ENCODE measurements at places on chromosomes 2 and 18.

DNA sequence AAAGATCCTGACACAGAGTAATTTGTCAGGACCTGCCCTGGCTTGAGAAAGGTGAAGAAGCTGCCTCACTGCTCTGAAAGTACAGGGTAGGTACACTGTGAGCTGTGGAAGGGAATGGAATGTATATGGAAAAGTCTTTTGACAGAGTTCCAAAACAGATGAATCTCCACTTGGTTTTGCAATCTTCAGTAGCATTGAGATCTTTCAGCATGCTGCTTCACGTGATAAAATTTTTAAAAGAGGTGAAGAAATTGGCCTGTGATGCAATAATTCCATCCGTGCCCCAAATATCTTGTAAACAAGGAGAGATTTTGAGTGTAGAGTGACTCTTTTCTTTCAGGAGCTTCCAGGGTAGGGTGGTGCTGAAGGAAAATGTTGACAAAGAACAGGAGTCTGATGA is 123.1 kb downstream of the OSR1 start:
- no peak for DNase-seq

- no peak for DNase-seq
These were observed 8.2 kb downstream of the SERPINB7 start for GRCh38 chr18:63783394-63783793.

- DNase-seq = no peak
These were observed 134.7 kb downstream of the TPGS2 start for GRCh38 chr18:36693931-36694620.

DNA sequence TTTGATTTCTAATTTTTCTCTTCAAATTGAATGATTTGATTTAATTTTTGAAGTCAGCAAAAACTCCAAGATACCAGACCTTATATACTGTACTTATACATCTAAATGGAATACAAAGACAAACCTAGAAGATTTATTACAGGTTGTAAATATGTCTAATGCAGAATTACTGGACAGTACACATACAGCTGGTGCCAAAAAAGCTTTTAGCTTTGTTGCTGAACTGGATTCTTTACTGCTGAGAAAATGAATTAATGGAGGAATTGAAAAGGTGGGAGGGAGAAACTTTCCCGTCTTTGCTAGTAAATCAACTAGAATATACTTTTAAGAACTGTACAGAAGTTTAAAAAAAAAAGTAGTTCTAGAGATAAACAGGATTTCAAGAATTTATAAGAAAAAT is 17.5 kb downstream of the C1D start:
- no peak for DNase-seq

- DNase-seq = no peak
These were observed 132.1 kb downstream of the MAIP1 start for GRCh38 chr2:200087451-200087850.

DNA sequence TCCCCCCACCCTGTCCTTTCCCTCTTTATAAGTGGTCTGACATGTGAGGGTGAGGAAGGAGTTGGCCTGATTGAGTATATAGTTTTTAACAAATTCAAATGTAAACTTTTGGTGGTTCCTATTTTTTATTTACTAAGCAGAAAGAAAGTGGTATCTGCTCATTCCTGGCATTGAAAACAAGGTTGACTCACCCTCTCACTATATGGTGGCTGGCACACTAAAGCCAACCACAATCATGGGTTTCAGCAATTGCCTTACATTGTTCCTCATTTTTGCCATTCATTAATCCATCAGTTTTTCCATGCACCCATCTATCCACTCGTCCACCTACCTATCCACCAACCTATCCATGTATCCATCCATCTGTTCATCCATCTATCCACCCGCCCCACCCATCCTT is 75.4 kb upstream of the IGFBP5 start:
- DNase-seq = no peak

GRCh38 chr2:37669446-37669845 is 2.0 kb downstream of the CDC42EP3 start:
- DNase-seq = no peak

DNA sequence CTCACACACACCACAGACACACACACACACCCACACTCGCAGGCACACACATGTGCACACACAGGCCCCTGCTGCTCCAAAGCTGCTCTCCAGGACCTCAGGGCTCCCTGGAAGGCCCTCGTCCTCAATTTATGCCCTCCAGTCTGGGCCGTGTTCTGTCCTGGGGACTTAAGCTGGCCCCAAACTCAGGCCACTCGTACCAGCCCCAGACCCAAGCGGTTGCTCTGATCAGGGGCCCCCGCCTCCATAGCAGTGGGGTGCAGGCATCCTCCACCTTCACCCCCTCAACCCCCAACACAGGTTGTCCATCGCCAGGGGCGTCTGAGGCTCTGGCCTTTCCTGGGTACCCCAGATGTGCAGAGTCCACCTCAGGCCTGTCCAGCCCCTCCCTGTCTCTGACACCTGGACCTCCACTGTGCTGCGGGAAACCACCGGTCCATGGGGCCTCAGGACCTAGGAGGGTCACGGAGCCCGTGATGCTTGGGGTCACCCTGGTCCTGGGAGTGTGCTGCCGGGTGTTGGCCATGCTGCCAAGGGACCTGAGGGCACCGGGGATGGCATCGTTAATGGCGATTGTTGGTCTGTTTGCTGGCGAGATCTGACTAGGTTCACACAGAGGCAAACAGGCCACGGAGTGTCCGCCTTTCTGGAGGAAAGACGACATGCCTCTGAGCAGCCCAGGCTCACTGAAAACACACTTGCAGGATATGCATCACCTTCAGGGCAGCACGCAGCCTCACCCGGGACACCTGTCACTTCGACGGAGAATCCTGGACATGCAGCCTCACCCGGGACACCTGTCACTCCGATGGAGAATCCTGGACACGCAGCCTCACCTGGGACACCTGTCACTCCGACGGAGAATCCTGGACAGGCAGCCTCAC is 155.6 kb downstream of the NDUFA10 start:
- peak; percentile 36 for DNase-seq

- peak; percentile 60 for DNase-seq
These were observed 62.0 kb downstream of the TGIF1 start for GRCh38 chr18:3511980-3512379.

DNA sequence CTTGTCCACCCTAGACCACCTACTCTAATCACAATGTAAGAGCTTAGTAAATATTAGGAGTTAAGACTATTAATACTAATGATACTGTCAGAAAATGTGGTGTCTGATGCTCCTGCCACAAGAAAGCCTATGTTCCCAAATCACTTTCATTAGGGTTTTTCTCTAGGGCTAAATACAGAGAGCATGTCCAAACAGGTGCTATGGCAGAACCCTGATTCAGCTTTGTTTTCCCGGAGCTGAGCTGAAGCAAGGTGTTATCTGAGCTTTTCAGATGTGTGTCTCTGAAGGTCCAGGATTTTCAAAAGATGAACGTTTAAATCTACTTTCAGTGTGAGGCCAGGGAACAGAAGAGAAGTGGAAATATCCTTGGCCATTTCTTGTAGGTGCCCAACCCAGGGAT is 40.6 kb downstream of the CPO start:
- DNase-seq = no peak

DNA sequence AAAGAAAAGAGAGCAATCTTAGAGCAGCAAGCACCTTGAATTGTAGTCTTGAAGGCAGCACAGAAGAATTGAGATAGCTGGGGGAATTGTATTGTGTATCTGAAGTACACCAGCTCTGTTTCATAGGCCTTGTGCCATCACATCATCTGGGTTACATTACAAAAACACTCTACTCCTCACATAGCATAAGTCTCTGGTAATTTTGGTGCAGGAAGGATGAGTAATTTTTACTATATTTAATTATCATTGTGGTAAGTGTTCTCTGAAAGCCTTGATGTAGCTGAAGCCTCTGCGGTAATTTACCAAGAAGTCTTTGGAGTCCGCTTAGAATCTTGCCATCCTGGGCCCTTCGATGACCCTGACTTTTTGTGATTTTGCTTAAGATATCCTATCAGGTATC is 291.1 kb downstream of the ARHGAP15 start:
- no peak for DNase-seq

DNA sequence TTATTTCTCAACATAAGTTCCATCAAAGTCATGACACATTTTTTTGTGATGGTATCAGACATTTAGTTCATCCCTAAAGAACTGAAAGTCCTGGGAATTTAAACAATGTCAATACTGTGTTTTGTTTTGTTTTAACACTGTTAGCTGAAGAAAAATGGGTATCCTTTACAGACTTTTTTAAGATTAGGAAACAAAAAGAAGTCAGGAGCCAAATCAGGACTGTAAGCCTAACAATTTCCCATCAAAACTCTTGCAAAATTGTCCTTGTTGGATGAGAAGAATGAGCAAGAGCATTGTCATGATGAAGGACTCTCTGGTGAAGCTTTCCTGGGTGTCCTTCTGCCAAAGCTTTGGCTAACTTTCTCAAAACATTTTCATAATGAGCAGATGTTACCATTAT is 69.4 kb downstream of the SRD5A2 start:
- DNase-seq = no peak

GRCh38 chr18:34049511-34049910 is 175.2 kb downstream of the NOL4 start:
- no peak for DNase-seq

DNA sequence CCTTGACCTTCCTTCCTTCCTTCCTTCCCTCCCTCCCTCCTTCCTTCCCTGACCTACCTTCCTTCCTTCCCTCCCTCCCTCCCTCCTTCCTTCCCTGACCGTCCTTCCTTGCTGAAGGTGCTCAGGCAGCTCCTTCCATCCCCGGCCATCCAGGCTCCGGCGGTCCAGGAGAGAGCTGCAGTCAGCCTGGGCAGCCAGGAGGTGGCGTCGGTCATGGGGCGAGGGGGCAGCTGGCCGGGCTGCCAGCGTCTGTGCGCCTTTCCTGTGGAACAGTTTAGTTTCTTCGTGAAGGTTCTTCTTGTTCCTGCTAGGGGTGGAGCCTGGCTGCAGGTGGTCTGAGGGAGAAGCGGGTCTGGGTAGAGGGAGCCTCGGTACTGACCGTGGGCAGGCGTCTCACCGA is 15.7 kb downstream of the GPR35 start:
- DNase-seq = no peak

- no peak for DNase-seq
These were observed 198.3 kb upstream of the NABP1 start for GRCh38 chr2:191479680-191480023.

GRCh38 chr18:5515011-5515784 is 28.6 kb downstream of the EPB41L3 start:
- DNase-seq = no peak

DNA sequence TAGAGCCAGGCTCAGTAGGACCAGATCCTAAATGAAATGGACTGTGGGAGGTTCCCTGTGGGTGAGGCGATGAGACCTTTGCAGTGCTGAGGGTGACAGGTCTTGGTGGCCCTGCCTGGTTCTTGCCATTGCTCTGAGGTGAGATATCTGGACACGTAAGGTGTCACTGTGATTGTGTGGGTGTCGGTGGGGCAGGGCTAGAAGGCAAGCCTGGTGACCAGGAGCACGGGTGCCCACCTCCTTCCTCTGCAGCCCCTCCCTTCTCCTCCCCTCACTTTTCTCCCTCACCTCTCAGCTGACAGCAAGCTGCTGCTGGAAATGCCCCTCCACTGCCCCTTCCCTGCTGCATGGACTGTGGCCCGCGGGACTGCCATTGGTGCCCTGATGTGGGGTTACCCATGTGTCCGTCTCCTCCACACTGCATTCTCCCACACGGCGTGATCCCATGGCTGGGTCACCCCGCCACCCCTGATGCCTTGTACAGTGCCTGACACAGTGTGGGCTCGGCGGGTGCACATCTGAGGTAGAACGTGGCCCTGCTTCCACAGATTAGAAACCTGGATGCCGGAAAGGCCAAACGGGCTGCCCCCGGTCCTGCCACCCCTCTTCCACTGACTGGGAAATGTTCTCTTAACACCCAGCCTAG is 55.6 kb upstream of the FOSL2 start:
- no peak for DNase-seq

DNA sequence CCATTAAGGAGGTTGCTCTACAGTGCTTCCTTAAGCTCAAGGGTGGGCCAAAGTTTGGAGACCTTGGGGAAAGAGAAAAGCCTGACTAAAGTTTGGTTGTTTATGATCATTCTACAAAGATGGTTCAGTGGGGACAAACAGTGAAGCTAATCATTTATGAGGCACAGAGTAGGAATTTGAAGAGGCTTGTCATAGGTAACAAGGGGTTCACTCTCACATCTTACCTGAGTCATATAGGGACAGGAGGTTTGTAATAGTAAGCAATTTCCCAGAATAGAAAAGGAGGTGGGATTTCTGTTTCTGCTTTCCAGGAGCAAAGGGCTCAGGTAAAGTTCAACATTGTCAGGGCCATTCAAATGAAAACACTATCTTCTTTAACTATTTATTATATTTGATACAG is 787.9 kb downstream of the CPS1 start:
- DNase-seq = no peak
